ENCODE measurements at places on chromosomes 7 and 10.

DNA sequence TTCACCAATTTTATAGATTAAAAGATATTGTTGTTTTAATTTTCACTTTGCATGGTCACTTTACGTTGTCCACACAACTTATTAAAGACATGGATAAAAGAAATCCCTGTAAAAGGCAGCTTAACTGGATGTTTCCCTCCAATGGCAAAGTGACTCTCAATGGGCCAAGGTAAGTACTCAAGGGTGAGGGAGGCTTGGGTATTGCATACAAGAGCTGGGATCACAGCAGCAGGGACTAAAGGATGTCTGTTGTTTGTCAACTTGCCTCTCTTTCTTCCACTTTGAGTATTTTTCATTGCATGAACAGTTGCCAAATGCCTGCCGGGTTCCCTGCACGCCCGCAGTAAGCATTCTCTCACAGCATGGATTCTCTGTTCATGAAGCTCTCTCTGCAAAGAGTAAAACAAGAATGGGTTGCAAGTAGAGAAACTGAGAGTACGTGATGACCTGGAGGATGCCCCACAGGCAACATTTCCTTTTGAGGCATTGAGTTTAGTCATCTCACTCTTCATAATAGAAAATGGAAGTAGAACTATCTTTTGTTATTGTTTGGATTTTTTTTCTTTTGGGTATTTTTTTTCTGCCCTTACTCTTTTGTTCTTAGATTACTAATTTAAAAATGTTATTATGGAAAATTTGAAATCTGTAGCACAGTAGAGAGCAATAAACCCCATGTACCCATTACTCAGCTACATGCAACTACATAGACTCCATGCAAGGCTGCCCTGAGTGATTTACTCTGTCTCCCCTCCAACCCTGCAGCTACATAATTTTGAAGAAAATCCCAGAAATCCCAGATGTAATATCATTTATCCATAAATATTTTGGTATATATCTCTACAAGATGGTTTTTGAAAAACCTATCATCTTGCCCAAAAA, 26.3 kb downstream of the GPR141 start:
- no peak for DNase-seq

- no peak for DNase-seq
Observed at GRCh38 chr7:55177589-55178261, 158.9 kb downstream of the EGFR start.

DNA sequence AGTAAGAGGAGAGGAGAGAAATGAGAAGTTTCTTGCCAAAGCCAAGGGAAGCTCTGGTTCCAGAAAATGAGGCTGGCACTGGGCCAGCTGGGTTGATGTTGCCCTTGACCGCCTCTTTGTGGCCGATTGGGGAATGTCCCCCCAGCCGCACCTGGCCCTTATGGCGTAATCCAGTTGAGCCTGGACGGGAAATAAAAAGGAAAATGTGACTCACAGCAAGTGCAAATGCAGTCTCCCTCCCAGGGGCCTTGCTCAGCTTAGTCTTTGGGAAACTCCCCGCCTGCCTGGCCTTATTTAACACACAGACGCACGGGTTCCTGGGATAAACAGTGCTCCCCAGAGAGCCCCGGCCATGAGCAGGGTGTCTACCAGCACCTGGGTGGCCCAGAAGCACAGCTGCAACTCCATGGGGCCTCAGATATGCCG, 174.8 kb downstream of the KIAA1217 start:
- no peak for DNase-seq

DNA sequence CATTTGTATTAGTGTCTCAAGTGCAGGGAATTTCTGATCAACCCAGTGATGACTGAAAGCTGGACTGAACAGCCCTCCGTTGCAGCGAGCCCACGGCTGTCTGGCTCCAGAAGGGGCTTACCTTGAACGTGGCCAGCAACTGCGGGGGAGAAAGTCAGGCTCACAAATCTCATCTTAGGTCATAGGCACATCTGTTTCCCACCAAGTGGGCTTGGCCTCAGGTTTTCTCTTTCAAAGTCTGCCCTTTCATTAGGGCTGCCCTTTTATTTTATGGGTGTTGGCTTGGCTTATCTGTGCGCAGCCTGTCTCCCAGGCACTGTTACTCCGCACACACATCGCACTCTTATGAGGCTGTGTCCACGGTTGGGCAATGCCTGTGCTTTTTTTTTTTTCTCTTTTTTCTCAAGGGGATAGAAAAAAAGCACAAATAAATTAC, 178.0 kb downstream of the JCAD start:
- DNase-seq, result no peak

DNA sequence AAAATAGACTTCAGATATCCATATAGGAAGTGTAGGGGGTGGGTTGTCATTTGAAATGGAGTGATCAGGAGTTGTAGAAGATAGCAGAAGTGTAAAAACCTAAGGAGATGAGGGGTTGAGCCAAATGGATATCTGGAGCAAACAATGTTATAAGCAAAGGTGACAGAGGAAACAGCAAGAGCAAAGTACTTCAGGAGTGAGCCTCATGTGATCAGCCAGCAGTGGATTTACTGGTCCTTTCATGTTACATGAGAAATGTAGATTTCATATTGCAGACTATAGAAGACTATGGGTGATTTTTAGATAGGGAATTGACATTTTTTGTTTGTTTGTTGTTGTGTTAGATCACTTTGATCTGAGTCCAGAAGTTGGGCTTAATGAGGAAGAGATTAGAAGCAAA, 47.7 kb downstream of the GNAT3 start:
- DNase-seq, result no peak

DNA sequence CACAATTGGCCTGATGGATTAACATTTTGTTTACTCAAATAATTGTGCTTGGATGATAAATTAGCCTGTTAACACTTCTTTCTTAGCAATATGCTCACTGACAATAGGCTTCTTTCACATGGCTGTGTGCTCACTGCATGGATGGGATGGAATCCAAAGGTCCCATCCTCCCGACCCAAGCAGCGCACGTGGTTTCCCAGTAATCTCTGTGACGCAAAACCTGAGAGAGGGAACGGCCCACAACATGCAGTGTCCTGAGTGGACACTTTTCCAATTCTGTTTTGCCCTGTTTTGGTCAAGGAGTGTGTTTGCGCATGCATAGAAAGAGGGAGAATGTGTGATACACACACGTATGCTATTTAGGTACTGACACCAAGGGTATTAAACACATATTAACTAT, 42.1 kb upstream of the RASGEF1A start:
- no peak for DNase-seq

DNA sequence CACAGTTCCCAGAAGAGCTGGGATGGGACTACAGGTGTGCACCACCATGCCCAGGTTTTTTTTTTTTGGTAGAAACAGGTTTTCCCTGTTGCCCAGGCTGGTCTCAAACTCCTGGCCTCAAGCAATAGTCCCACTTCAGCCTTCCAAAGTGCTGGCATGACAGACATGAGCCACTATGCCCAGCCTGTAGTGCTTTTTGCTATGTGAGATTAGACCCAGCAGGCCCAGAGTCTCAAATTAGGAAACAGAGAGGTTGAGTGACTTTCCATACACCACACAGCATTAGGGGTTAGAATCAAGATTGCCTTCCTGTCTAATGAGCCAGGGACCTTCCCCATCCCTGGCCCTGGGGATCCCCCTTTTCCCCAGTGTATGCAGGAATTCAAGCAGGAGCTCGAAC, 90.8 kb upstream of the KCTD7 start:
- no peak for DNase-seq

GRCh38 chr7:19404912-19405329, 259.7 kb upstream of the FERD3L start:
- no peak for DNase-seq

GRCh38 chr7:69196593-69196992, 401.7 kb upstream of the AUTS2 start:
- no peak for DNase-seq

DNA sequence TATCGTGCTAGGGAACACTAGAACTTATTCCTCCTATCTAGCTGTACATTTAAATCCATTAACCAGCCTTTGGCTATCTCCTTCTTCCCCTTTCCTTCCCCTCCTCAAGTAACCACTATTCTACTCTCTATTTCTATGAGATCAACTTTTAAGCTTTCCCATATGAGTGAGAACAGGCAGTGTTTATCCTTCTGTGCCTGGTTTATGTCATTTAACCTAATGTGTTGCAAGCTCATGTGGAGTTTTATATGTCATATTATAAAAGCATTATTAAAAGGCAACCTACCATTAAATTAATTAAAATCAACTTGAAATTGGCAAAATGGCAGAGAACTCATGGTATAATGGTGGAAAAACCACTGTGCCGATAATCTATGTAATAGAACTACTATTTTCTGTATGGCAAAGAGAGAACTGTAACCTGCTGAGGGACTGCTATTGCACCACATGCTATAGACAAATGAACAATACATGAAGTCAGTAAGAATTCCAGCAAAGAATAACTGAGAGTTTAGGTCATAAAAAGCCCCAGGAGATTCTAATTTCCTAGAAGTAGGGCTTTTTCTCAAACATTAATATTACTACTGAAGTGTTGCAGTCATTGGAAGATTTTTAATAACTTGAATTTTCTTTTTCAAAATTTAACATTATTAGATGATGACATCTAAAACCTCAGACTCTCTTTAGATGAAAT, 81.8 kb downstream of the LRRN3 start:
- no peak for DNase-seq

DNA sequence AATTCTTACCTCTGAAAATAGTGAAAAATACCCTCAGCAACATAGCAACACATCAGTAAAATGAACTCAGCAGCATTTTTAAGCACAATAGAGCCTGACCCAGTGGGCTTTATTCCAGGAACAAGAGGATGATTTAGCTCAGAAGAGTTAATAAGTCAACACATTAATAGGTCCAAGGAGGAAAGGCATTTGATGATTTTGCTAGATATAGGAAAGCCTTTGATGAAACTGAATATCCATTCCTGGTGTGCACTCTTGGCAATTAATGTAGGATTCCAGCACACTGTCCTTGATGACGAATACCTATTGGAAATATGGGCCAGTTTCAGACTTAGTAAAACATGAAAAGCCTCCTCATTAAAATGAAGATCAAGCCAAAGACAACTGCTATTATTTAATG, 42.5 kb downstream of the RASGEF1A start:
- DNase-seq, result no peak

DNA sequence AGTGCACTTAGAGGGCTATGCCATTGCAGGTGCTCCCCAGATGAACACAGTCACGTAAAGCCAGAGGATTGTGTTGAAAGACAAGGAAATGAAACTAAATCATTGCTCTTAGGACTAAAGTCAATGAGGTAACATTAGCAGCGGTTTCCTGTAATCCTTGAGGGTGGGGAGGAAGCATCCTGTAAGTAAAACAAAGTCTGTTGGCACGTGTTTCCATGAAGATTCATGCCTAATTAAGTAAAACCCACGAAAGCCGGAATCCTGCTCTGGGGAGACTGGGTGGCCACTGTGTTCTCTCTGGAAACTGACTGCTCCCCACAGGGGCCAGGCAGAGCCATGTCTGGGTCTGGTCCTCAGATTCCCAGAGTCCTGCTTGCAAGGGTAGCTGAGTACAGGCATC, 18.3 kb downstream of the STEAP1B start:
- DNase-seq, result no peak

DNA sequence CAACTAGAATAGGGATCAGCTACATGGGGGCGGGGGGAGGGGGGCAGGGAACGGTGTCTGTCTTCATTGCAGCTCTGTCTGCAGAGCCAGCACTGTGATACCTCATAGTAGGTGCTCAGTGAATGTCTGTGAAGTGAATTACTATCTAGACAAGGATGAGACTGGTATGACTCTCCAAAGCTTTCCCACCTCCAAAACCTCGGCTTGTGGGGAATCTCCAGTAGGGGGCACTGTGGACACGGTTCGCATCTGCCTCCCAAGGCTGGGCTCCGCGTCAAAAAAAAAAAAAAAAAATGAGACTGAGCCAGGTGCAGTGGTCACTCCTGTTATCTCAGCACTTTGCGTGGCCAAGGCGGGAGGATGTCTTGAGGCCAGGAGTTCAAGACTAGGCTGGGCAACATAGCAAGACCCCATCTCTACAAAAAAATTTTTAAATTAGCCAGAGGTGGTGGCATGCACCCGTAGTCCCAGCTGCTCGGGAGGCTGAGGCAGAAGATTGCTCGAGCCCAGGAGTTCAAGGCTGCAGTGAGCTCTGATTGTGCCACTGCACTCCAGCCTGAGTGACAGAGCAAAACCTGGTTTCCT, 9.6 kb downstream of the TRIM56 start:
- DNase-seq, result no peak

- DNase-seq, result no peak
Observed at GRCh38 chr7:11346302-11346701, 372.6 kb downstream of the PHF14 start.

DNA sequence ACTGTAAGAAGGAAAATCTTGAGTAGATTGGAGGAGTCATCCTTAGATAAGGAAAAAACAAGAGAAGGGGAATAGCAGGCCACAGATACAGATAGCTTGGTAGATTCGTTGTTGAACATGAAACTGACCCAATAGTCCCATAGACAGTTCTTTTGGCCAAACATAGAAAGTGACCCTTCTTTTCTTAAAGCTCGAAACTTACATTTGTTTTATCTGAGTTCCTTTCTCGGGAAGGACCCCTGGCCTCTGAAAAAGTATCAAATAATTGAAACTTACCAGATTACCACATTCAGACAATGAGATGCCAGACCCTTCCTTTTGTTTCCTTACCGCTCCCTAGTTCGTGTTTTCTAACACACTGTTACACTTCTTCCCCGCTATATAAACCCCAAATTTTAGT, 72.9 kb downstream of the ZFAND4 start:
- no peak for DNase-seq

DNA sequence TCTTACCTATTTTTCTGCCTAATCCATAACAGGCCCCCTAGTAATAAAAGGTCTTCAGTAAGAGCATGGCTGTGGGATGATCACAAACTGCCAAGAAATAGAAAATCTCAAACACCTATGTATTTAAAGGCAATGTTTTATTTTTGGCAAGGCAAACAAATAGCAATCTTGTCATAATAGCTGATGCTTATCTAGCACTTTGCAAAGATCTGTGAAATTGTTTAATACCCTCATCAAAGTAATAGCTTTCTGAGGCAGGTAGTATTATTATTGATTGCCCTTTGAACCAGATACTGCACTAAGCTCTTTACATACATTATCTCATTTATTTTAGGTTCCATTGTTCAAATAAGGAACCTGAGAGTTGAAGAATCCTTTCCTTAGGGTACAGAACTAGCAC, 1.6 kb upstream of the CADPS2 start:
- DNase-seq, result no peak

DNA sequence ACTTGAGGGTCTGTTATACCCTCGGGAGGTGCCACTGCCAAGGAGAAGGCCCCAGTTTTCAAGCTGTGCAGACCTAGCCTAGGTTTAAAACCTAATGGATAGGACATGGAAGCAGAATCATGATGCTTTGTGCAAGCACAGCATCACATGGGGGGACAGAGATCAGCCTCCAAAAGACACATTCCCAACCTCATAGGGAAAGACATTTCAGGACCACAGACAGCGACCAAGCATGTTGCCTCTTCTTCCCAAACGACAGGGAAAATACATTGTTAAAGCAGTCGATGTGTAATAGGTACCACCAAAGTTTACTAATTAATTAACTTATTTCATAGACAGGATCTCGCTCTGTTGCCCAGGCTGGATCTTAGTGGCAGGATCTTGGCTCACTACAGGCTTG, 573.9 kb downstream of the TCERG1L start:
- no peak for DNase-seq

Data from activated CD4-positive, CD25-positive, alpha-beta regulatory T cell treated with anti-CD3 and anti-CD28 coated beads, Interleukin-2, amount 50 U/mL, for 16 hours (primary cell).